Osteocyte (in vitro differentiated cells): ENCODE measurements at places on chromosomes 2 and 18. TPM values are rescaled to one million over a fixed set of nuclear protein-coding genes. Genes with fewer than 3 reads are reported as not detected.

Gene NETO1
- total RNA-seq: not detected in 2 replicates

Gene SLC5A7
- not detected in 2 replicates for total RNA-seq

GRCh38 chr2:119426801-119427395 is 4.8 kb upstream of the TMEM37 start:
- no peak overlapping the region for H3K27ac ChIP-seq
- H3K4me3 ChIP-seq: no peak overlapping the region
- H3K4me1 ChIP-seq: peaks cover 4% of the 10 kb centered on the region
- H3K36me3 ChIP-seq: no peaks in the 10 kb centered on the region

DNA sequence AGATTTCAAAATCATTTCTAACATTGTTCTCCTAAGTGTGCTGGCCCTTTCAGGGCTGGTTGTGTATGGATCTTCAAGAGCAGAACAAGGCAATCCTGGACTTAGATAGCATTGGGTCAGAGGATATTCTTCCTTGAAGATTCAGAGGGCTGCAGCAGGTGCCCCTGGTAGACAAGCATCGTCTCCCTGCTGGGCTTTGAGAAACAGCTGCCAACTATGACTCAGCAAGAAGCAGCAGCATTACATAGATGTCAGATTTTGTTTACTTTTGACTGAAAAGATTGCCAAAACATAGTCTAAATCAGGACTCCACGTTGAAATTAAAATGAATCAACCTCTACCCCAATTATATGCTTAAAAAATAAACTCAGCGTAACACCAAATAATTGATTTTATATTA is 618.8 kb downstream of the SOCS6 start:
- H3K27me3 ChIP-seq: no peaks in the 10 kb centered on the region
- H3K27ac ChIP-seq: no peak overlapping the region
- no peaks in the 10 kb centered on the region for H3K4me1 ChIP-seq
- no peak for DNase-seq
- no peaks in the 10 kb centered on the region for H3K36me3 ChIP-seq

GRCh38 chr2:113124181-113124961 is 3.0 kb upstream of the IL1RN start:
- H3K4me3 ChIP-seq: no peak overlapping the region
- peaks cover 65% of the 10 kb centered on the region for H3K27me3 ChIP-seq
- peak; percentile 54 for DNase-seq
- H3K4me1 ChIP-seq: no peaks in the 10 kb centered on the region
- no peaks in the 10 kb centered on the region for H3K36me3 ChIP-seq
